ENCODE measurements at places on chromosomes 4 and X.

- DNase-seq = no peak
Measured at GRCh38 chr4:24298911-24299310, 285.4 kb downstream of the DHX15 start.

- no peak for DNase-seq
Measured at GRCh38 chr4:72397314-72397713, 171.7 kb downstream of the ADAMTS3 start.

- DNase-seq = no peak
Measured at GRCh38 chr4:158234671-158235070, 24.4 kb downstream of the TMEM144 start.

- DNase-seq = no peak
Measured at GRCh38 chr4:109803924-109804571, 2.2 kb upstream of the CFI start.

DNA sequence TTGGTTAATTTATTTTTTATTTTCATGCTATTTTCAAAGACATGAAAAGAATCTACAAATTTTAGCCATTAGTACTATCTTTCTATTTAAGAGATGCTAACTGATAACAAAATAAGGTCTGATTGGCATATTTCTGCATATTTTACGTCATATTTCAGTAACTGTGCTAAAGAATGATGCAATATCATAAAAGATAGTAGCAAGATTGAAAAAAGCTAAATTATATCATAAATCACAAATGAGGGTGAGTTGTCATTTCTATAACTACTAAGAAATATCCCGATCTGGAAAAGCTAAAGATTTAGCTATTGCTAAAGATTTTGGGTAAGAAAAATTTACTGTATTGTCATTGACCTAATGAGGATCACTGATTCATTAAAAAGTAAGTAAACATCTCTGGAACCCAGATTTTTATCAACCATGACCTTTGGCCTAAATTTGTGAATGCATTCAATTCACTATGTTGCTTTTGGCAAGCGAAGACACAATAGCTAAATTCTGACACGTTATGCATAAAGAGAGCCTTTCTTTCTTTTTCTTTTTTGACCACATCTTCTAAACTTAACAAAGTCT lies 103.6 kb downstream of the HPGD start:
- DNase-seq = no peak

GRCh38 chr4:67910585-67910905 lies 26.7 kb upstream of the TMPRSS11D start:
- DNase-seq = no peak

- no peak for DNase-seq
Measured at GRCh38 chr4:15658136-15658770, 3.1 kb upstream of the FBXL5 start.

- DNase-seq = no peak
Measured at GRCh38 chr4:146029147-146029546, 90.5 kb upstream of the ZNF827 start.

- DNase-seq = no peak
Measured at GRCh38 chr4:6991771-6992557, 51.2 kb upstream of the TADA2B start.

DNA sequence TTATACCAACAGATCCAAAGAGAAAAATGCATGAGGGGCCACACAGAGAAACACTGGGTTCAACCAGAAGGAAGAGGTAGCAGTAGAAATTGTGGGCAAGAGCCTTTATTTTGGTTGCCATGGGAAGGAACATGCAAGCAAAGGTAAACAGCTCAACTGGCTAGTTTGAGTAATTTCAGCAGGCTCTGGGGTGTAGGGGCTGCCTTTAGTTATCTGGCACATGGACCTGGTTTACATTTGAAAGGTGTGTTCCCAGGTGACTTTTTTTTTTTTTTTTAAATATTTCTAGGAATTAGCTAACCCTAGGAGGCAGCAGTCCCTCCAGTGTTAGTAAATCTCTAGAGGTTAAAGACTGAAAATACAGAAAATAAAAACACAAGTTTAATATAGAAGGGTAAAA lies 481.9 kb downstream of the ACTRT1 start:
- no peak for DNase-seq

DNA sequence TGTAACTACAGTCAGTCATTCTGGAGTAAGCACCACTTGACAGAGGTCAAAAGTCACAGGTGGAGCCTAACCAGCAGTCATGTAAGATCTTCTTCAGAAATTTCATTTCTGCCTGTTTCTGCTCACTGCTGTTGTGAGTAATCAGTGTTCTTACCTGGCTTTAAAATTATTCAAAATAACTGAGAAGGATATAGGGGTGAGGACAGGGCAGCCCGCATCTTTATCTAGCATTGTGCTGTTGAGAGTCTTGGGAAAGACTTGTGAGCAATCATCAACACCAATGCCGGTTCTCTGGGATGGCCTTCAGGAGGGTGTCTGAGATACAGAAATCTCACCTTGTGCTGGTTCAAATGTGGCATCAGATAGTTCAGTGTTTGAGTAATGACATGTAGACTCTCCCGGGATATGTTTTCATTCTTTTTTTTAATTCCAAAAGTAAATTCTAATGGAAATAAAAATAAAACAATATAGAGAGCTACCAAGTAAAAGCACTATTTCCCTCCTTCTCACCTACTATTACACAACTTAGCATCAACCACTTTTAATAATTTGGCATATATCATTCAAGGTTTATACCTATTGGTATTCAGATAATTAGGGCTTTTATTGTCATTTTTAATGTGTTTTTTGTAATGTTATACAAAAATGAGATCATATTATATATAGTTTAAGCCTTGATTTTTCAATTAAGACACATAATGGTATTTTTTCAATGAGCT lies 37.1 kb downstream of the AREG start:
- DNase-seq = no peak

- no peak for DNase-seq
Measured at GRCh38 chrX:85897362-85898126, 149.8 kb downstream of the CHM start.

DNA sequence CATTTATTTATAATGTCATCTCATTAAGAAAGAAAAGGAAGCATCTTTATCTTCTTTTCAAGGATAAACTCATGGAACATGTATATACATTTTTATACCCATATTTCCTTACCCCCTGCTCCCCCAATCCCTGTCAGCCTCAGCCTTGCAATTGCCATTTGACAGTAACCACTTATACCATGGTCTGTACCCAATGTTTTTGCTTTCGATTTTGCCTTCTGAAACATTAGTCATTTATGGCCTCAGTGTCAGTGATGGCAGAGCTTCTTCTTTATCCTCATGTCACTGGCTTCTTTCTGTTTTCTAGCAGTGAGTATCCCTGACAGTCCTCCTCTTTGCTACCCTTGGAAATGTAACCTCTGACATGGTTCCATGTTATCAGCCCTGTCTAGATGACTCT lies 228.4 kb downstream of the SPRY1 start:
- no peak for DNase-seq

DNA sequence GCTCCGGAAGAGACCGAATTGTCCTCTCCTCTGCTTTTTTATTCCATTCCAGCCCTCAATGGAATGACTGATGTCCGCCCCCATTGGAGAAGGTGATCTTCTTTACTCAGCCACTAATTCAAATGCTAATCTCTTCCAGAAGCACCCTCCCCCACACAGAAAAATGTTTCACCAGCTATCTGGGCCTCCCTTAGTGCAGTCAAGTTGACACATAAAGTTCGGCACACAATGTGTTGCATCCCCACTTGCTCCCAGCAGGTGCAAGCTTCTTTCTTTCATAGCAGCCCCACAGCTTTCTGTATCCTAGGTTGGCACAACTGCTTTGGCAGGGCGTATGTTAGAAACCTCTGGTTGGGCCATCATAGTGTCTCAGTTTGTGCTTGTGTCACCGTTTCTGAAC lies 73.3 kb upstream of the TLR3 start:
- no peak for DNase-seq

DNA sequence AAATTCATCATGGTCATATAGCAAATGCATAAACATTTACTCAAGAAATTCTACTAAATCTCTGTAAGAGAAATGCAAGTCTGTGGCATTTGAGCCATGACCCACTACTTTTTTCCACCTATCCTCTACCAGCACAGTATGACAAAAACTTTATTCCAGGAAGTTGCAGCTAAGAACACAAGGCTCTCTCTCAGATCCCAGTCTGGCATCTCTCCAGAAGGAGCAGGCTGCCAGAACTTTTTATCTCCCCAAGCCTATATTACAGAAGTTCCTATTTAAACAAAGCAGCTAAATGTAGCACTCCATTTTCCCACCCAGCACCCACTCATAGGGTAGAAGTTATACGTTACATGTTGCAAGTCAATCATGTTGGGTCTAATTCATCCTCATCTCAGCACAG lies 49.3 kb upstream of the EPGN start:
- DNase-seq = no peak

GRCh38 chr4:108172753-108173598 lies 4.2 kb upstream of the LEF1 start:
- peak; percentile 73 for DNase-seq

GRCh38 chrX:67317725-67318124 lies 226.1 kb upstream of the AR start:
- DNase-seq = no peak

DNA sequence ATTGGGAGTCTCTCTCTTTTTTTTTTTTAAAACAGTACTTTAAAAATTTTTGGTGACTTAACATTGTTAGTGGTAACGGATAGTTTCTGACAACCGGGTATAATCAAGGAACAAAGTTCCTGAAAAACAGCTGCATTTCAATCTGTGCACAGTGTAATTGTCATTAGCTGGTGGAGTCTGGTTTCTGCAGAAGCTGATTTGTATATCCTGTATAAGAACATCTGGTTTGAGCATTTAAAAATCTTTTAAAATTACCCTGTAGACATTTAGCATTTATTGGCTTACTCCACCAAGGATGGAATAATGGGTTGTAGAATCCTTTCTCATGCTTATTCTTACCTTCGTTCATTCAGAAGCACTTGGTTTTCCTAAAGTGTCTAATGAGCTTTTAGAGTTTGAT lies 11.2 kb downstream of the JADE1 start:
- no peak for DNase-seq

DNA sequence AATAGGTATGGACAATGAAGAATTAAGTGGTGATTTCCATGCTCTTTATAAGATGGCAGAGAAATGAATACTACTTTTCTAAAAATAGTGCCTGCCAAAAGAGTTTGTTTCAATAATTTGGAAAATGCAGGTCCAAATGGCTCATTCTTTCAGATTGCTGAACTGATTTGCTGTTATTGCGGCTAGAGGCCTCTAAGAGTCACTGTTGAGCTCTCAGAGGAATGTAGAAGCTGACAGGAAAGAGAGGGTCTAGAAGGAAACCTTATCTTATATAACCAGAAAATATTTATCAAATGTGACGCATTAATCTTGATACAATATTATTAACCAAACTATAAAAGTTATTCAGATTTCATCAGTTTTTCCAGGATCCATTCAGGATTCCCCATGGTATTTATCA lies 65.7 kb upstream of the PAGE1 start:
- no peak for DNase-seq

DNA sequence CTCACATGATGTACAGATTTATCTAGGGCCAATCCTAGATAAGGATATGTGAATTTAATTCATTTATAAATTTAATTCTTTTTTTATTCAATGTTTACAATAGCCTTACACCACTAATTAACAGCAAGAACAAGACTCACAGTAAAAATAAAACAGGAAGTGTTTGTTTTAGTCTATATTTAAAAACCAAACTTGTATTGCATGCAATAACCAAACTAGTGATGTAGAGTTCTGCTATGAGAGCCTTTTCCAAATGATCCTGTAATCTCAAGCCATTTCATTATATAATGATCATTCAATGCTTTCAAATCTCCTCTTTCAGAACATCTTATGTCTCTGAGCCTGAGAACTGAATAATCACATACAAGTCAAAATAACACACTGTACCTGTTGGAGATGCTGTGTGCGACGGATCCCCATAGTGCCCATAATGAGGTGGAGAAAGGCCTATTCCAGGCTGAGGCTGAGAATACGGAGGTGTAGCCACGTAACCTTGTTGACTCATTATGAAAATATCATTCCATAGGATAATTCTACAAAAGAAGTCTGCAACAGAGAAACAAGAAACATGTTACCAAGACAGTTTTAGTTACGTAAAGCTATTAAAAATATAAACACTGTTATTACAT lies 2.6 kb downstream of the SEC24D start:
- no peak for DNase-seq

DNA sequence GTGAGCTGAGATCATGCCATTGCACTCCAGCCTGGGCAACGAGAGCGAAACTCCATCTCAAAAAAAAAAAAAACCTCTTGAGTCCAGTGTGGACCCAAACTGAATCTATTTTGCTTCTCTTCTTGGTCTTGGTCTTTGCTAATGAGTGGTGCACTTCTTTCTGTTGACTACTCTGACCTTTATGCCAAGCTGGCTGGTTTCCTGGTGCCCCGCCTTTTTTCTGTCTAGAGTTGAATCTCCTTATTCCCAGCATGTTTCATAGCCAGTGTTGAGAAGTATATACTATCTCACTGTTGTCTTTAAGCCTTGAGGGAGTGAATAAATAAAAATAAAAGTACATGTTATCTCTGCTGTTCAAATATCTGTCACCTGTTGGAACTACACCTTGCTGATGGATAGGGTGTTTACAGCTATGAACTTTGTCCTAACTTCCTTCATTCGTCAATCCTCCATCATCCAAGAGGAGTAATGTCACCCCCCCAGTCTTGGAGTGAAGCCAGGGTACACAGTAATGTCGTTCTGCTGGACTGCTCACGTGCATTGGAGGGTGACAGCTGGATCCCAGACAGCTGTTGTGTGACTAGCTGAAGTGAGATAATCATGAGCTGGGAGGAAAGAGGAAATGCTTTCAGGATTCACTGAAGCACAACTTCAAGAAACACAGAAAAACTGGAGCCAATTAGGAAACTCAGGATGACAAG lies 99.3 kb upstream of the PRKG2 start:
- no peak for DNase-seq

GRCh38 chr4:144687466-144687865 lies 41.5 kb downstream of the HHIP start:
- no peak for DNase-seq

GRCh38 chrX:40248822-40249221 lies 151.1 kb upstream of the BCOR start:
- DNase-seq = no peak

- DNase-seq = no peak
Measured at GRCh38 chr4:145281951-145282350, 101.6 kb upstream of the OTUD4 start.

- no peak for DNase-seq
Measured at GRCh38 chrX:118261151-118261550, 84.8 kb upstream of the WDR44 start.

DNA sequence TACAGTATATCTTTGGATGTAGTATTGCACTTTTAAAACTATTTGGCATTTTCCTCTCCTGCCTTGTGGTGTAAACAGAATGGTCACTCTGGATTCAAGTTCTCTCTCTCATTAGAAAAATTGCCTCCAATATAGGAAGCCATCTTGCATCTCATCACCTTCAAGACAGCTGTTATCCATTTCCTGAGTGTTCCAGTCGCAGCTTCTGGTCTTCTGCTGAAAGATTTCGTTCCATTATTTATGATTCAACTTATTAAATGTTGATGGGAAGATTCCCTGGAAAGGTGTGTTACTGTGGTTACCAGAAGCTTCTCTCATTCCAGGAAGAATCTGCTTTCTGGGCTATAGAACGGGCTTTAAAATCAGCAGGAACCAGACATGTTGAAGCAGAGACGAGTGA lies 568.3 kb upstream of the SLIT2 start:
- DNase-seq = no peak

- no peak for DNase-seq
Measured at GRCh38 chr4:90415116-90415515, 287.9 kb downstream of the CCSER1 start.
